Epithelial cell of alveolus of lung (primary cell): ENCODE measurements at places on chromosomes 13 and 19. TPM values are rescaled to one million over a fixed set of nuclear protein-coding genes. Genes with fewer than 3 reads are reported as not detected.

FAM83E gene
- 0.26 TPM in 1 of 2 replicates, not detected in the other for total RNA-seq

PSG1 gene
- not detected in 2 replicates for total RNA-seq

NLRP12 gene
- total RNA-seq: not detected in 2 replicates

RNF113B gene
- total RNA-seq: not detected in 2 replicates

PSG7 gene
- total RNA-seq: not detected in 2 replicates

CEACAM3 gene
- total RNA-seq: not detected in 2 replicates

ZNF865 gene
- total RNA-seq: 3.7 and 6.8 TPM in 2 replicates

NALCN gene
- total RNA-seq: 0.80 and 4.1 TPM in 2 replicates

TRAPPC5 gene
- total RNA-seq: 112 and 152 TPM in 2 replicates

TMIGD2 gene
- not detected in 2 replicates for total RNA-seq

MCF2L gene
- 0.39 and 0.80 TPM in 2 replicates for total RNA-seq

SPIB gene
- not detected in 2 replicates for total RNA-seq

ZNF135 gene
- 3.2 and 3.5 TPM in 2 replicates for total RNA-seq

NLRP9 gene
- total RNA-seq: not detected in 2 replicates

KLHL1 gene
- 0.91 TPM in 1 of 2 replicates, not detected in the other for total RNA-seq

IZUMO4 gene
- total RNA-seq: 0.13 and 2.9 TPM in 2 replicates

GGACT gene
- total RNA-seq: 5.2 and 8.3 TPM in 2 replicates

RUBCNL gene
- total RNA-seq: not detected in 2 replicates

SLC6A16 gene
- total RNA-seq: 0.08 TPM in 1 of 2 replicates, not detected in the other

PALM gene
- total RNA-seq: 15.9 and 83.0 TPM in 2 replicates

MBD3L2 gene
- total RNA-seq: not detected in 2 replicates

IL4I1 gene
- total RNA-seq: 1.3 TPM in 1 of 2 replicates, not detected in the other

SCEL gene
- 1.7 TPM in 1 of 2 replicates, not detected in the other for total RNA-seq

CCDC9 gene
- total RNA-seq: 9.2 and 16.9 TPM in 2 replicates

TMEM38A gene
- 1.4 and 5.0 TPM in 2 replicates for total RNA-seq

PCP2 gene
- total RNA-seq: not detected in 2 replicates

MAMSTR gene
- 0.56 and 1.6 TPM in 2 replicates for total RNA-seq

APOC4 gene
- not detected in 2 replicates for total RNA-seq

ZNF90 gene
- total RNA-seq: 1.8 and 5.2 TPM in 2 replicates

ZNF471 gene
- 0.52 and 3.1 TPM in 2 replicates for total RNA-seq

ZNF234 gene
- 3.4 and 5.0 TPM in 2 replicates for total RNA-seq

MYO1F gene
- 0.08 and 0.52 TPM in 2 replicates for total RNA-seq

DGKH gene
- total RNA-seq: 2.6 and 7.8 TPM in 2 replicates

SPACA7 gene
- total RNA-seq: not detected in 2 replicates

RYR1 gene
- under 0.01 and 0.48 TPM in 2 replicates for total RNA-seq

GATAD2A gene
- 27.8 and 61.8 TPM in 2 replicates for total RNA-seq

OR10H1 gene
- not detected in 2 replicates for total RNA-seq

WDR88 gene
- total RNA-seq: not detected in 2 replicates

ZNF177 gene
- 0.26 and 2.6 TPM in 2 replicates for total RNA-seq

SRRM5 gene
- total RNA-seq: 0.26 TPM in 1 of 2 replicates, not detected in the other

CSNK1A1L gene
- total RNA-seq: not detected in 2 replicates

KLF2 gene
- total RNA-seq: 1.2 and 7.0 TPM in 2 replicates

ZNF154 gene
- total RNA-seq: 1.3 and 9.0 TPM in 2 replicates

RASL11A gene
- 4.1 and 116 TPM in 2 replicates for total RNA-seq

ERICH4 gene
- not detected in 2 replicates for total RNA-seq

ZBTB32 gene
- total RNA-seq: not detected in 2 replicates

TRIM28 gene
- 357 and 476 TPM in 2 replicates for total RNA-seq

CEACAM7 gene
- not detected in 2 replicates for total RNA-seq
